ENCODE measurements at places on chromosomes 11 and 22.

DNA sequence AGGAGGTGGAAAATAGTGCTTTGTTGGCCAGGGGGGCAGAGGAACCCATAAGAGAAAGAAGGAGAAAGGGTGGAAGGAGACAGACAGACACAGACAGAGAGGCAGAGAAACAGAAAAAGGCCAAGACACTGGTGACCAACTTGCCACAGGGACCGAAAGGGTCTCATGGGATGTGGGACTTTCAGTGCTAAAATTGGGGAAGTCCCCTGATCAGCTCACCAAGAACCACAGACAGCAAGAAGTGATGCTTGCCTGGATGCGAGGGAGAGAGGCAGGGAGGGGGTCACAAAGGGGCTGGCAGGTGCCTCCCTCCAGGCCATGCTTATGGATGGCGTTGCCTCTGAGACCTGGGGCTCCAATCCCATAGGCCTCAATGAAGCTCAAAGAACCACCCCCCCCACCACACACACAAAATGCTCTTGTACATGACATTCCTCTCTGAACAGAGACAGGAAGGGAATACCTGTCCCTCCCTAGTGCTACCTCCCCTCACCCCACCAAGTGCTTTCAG is 413.4 kb downstream of the MN1 start:
- no peak for DNase-seq

DNA sequence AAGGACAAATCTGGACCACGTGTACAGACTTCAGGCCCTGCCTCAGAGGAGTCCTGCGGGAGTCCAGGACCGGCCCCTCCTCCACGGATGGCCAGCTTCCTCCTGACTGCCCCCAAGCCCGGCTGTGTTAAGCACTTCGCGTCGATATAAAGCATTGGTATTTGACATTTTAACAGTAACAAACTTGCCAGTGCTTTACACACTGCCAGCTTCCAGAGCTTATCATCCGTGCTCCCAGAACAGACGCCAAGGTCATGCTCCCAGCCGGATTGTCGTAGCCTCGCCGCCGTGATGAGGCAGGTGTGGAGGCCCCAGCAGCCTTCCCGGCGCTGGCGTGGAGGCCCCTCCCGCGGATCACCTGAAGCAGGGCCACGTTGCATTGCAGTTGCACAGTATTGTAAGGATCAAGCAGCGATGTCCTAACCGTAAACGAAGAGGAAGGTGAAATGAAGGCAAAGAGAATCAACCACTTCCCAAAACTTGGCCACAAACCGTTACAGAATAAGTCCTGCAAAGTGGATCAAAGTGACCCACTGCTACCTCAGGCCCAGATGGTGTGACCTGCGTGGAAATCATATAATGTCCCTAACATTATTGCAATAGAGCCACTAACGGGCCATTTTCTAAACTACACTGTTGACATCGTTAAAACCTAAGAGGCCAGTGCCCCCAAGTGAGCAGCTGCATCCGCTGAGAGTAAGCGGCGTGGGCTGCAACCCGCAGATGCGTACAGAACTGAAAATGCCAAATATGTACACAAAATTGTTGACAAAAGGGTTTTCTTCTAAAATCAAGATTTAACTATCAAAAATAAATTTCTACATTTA is 51.6 kb downstream of the CERK start:
- DNase-seq: no peak

- DNase-seq: no peak
Measured at GRCh38 chr11:64642871-64643255, 51.8 kb downstream of the SLC22A12 start.

DNA sequence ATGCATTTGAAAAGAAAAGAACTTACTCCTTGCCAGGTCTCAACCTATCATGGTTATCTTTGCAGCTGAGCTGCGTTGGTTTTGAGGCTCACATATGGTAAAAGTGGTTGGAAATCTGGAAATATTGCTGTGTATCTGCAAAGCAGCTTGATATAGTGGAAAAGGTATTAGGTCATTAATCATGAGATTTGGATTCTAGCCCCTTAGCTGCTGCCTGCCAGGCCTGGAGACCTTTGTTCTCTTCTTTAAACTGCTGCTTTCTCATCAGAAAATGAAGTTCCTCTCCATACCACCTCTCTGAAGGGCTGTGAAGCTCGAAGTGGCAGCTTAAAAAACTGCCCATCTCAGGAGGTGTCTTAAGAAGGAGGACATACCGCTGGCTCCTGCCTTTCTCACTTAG is 5.7 kb downstream of the PPARA start:
- no peak for DNase-seq

DNA sequence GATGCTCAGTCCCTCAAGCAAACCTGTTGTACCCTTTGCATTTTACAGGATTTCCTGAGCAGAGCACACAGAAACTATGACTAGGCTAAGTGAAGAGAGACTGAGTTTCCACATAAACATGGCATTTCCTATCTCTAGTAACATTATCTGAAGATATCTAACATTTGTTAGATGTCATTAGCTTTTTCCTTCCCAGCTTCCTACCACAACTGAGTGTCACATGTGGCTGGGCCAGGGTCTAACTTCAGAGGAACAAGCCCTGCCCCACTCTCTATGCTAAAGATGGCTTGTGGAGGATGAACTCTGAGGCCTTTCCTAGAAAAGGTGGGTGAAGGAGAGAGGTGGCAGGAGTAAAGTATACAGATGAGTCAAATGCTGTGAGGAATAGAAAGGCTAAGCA is 16.5 kb downstream of the C22orf42 start:
- no peak for DNase-seq

DNA sequence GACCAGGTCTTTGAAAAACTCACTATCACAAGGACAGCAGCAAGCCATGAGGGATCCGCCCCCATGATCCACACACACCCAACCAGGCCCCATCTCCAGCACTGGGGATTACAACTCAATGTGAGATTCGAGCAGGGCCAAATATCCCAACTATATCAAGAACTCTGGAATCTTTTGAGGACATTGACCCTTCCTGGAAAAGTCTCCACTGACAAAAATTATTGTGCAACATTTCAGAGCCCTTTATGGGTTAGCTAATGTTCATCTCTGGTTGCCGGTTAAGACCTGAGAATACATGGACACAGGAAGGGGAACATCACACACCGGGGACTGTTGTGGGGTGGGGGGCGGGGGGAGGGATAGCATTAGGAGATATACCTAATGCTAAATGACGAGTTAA is 479.1 kb downstream of the NTM start:
- no peak for DNase-seq

GRCh38 chr11:36108881-36109589 is 165.2 kb downstream of the LDLRAD3 start:
- no peak for DNase-seq

GRCh38 chr11:26749927-26750326 is 28.1 kb upstream of the SLC5A12 start:
- no peak for DNase-seq

GRCh38 chr11:43904742-43905535 is 24.3 kb downstream of the ALKBH3 start:
- no peak for DNase-seq

- no peak for DNase-seq
Measured at GRCh38 chr11:123579482-123579812, 75.0 kb downstream of the SCN3B start.

DNA sequence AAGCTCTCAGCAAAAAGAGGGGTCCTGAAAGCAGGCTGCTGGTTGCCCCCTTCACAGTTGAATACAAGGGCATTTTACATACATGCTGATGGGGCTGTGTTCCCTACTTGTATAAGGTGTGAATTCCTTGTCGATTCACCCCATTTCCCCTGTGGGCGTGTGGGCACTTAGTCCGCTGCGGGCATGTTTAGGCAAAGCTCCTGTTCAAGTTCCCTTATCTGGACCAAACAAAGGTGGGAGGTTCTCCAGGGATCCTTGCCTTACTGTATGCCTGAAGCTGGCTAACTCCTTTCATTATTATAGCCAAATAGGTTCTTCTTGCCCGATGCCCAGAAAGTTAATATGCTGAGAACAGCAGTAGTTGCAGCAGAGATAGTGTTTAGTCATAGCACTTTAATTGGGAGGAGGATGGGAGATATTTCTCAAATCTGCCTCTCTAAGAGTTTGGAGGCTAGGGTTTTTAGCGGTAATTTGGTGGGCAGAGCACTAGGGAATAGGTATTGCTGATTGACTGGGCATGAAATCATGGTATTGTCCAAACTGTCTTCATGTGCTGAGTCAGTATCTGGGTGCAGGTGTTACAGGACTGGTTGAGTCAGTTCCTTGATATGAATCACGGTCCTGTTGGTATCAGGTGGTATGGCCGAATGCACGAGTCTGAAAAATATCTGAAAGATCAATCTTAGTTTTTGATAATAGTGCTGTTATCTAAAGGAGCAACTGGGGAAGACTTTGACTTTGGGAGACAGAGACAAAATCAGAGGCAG is 32.7 kb downstream of the METTL15 start:
- no peak for DNase-seq

DNA sequence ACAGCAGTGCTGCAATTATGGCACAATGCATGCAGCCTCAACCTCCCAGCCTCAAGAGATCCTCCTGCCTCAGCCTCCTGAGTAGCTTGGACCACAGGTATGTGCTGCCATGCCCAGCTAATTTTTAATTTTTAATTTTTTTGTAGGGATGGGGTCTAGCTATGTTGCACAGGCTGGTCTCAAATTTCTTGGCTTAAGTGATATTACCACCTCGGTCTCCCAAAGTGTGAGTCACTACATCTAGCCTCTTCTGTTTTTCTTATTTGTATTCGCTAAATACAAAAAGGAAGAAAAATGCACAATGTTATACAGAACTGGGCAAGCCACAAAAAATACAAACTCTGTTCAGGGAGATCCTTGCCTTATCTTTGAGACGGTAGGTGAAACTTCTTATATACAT is 62.1 kb downstream of the DDI1 start:
- DNase-seq: no peak

GRCh38 chr11:114774599-114775361 is 96.5 kb downstream of the NXPE2 start:
- DNase-seq: no peak

DNA sequence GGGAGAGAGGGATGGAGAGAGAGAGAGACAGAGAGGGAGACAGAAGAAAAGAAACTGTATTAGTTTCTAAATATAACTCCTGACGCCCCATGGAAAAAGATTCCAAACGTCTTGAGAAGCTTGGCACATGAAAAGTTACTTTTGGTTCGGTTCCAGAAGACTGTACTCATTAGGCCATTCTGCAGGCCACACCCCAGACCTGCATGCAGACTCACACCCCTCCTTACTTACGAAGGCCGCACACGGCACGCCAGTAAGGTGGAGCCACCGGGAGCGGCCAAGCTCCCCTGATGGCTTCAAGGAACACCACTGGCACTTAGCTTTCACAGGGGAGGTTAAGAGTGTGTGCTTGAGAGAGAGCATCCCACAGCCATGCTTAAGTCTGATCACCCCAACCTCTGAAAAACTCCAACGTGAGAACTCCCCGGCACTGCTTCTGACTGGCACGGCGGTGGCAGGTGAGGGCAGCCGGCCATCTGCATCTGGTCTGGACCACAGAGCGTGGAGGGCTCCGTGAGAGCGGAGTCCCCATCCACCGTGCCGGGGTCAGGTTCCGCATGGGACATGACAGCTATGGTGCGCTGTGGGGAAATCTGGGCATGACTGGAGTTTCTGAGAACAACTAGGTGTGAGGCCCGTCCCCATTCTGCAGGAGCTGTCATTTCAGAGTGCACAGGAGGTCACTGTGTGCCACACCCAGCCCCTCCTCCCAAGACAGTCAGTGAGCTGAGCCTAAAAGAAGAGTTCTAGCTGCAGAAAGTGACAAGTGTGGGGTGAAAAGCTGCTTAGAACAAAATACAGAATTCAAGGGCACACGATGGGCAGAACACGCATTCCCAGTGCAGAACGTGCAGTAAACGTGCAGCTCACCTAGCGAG is 62.4 kb downstream of the MYH9 start:
- DNase-seq: no peak

DNA sequence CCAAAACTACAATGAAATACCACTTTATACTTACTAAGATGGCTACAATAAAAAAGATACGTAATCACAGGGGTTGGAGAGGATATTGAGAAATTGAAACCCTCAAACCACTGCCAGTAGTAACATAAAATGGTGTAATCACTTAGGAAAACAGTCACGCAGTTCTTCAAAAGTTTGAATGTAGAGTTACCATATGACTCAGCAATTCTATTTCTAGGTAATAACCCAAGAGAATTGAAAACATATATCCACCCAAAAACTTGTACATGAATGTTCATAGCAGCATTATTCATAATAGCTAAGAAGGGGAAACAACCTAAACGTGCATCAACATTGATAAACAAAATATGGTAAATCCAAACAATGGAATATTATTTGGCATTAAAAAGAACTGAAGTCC is 24.4 kb upstream of the PSMA1 start:
- no peak for DNase-seq

- DNase-seq: no peak
Measured at GRCh38 chr11:117696540-117696939, 100.5 kb downstream of the DSCAML1 start.

- peak; percentile 22 for DNase-seq
Measured at GRCh38 chr11:67213178-67213621, 53.1 kb upstream of the GRK2 start.

- DNase-seq: no peak
Measured at GRCh38 chr11:63375434-63375833, 5.8 kb downstream of the SLC22A9 start.

DNA sequence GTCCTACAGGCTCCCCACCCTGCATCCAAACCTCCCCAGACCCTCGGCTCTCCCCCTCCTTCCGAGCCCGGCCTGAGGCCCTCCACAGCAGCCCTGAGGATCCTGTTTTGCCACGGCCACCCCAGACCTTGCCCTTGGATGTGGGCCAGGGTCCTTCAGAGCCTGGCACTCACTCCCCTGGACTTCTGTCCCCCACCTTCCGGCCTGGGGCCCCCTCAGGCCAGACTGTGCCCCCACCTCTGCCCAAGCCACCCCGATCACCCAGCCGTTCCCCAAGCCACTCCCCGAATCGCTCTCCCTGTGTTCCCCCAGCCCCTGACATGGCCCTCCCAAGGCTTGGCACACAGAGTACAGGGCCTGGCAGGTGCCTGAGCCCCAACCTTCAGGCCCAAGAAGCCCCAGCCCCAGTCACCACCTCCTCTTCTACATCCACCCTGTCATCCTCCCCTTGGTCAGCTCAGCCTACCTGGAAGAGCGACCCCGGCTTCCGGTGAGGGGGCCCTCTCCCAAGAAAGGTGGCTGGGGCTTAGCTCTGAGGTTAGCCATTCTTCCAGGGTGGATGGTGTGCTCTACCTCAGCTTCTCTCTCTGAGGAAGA is 2.9 kb downstream of the INPP5J start:
- no peak for DNase-seq

DNA sequence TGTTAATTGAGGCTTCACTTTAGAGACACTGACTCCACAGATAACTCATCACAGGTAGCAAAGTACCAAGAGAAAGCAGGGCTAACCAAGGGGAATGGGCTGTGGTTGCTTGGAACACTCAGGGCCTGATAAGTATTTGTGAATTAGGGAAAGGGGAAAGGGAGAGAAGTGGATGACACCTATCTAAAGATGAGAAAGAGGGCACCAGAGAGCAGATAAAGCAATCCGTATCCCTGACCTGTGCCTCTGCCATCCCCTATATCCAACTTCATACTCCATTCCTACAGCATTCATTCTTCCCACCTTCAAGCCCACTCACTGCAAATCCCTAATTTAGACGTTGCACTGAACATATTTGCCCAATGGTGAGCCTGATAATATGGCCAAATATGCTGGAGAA is 43.0 kb upstream of the API5 start:
- no peak for DNase-seq

Data from GM12864 (cell line).